Lower lobe of right lung (tissue), 2 donors: ENCODE measurements at places on chromosomes 6 and 20. TPM values are rescaled to one million over a fixed set of nuclear protein-coding genes. Genes with fewer than 3 reads are reported as not detected.

GRCh38 chr20:46126440-46127056 is 8.4 kb downstream of the CD40 start:
- DNase-seq: no peak

The FLRT3 gene
- total RNA-seq: 60.7 TPM

- DNase-seq: peak; percentile 51
Observed at GRCh38 chr6:119348748-119349360, 707 bp downstream of the MAN1A1 start.

DNA sequence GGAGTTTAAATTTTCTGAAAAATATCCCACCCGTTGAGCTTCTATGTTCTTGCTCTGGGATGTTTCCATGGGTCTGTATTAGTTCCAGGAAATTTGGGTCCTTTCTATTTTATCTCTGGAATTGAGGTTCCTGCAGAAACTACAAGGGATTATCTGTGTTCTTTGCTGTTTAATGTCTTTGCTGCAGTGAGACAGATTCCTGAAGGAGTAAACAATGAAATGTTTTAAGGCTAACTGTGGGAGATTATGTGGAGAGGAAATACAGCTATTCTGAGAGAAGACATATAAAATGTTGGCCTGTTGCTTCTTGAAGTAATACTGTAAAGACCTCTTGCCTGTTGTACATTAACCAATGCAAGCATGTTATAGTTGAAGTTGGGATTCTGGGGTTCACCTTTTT is 43.5 kb downstream of the SAMD5 start:
- no peak for DNase-seq

DNA sequence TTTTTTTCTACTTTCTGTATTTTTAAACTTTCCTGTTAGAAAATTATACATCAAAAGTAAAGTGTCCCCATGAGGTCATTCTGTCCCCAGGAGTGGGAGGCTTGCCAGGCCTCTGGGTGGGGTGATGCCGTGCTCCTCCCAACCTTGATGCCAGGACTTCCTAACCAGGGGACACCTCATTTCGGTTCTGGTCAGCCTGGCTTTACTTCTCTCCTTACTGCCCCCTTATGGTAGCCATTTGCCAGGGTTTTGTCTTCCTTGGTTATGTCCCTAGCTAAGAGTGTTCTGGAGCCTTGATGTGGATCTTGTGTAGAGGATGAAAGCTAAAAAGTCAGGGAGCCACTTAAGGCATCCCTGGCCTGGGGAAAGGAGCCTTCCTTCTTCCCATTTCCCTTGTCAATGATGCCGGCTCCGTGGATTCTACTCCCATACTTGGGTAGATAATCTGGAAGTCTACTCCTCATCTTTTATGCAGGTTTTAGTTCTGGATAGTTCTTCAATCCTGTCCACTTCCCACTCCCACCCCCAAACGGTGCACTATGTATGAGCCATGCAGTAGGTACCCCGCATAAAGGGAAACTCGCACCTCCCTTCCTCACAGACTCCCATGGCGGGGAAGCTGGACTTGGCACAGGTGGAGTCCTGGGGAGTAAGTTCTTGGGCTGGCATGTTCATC is 164.1 kb upstream of the SALL4 start:
- DNase-seq: no peak

The ADAT2 gene
- 6.2 TPM for total RNA-seq

- no peak for DNase-seq
Observed at GRCh38 chr6:41257369-41258195, 28.9 kb downstream of the TREM1 start.

The EDN1 gene
- total RNA-seq: 61.2 TPM

The ELOVL4 gene
- total RNA-seq: 0.24 TPM

The PGC gene
- total RNA-seq: 947 TPM

DNA sequence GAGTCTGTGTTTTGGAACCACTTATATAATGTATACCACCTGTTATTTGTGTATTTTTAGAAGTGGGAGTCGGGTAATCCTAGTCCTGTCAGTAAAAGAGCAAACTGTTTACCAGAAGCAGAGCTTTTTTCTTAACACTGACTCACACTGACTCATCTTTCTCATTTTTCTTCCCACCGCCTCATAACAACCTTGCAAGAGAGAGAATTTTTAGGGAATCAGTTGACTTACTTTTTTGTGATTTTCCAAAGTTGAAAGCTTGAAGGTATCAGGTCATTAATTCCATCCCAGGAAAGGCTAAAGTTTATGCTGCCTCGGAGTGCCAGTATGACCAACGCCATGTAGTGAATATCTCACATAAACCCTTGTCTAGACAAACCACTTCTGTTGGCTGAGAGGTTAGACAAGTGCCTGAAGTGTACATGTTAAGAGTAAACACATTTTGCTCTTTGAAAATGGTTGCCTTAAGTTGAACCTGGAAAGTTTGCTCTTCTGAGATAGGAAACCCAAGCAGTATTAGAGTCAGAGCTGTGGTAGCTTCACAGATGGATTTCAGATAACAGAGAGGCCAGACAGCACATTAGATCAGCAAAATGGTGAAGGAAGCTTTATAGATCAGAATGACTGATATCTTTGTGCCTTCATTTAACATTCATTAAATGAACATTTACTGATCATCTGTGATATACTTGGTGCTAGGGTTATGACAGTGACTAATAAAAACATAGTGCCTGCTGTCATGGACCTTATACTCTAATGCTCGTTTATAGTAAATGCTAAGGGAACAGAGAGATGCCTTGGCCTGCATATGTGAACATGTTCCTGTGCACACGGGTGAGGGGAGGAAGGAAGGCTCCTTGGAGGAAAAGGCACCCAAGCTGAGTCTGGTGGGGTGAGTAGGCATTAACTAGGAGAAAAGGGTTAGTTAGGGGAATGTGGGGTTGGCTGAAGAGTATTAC is 29.1 kb upstream of the PKIG start:
- no peak for DNase-seq

The RAB32 gene
- 36.9 TPM for total RNA-seq

GRCh38 chr20:59137532-59137931 is 26.1 kb upstream of the ZNF831 start:
- no peak for DNase-seq

The FAM162B gene
- 14.9 TPM for total RNA-seq

DNA sequence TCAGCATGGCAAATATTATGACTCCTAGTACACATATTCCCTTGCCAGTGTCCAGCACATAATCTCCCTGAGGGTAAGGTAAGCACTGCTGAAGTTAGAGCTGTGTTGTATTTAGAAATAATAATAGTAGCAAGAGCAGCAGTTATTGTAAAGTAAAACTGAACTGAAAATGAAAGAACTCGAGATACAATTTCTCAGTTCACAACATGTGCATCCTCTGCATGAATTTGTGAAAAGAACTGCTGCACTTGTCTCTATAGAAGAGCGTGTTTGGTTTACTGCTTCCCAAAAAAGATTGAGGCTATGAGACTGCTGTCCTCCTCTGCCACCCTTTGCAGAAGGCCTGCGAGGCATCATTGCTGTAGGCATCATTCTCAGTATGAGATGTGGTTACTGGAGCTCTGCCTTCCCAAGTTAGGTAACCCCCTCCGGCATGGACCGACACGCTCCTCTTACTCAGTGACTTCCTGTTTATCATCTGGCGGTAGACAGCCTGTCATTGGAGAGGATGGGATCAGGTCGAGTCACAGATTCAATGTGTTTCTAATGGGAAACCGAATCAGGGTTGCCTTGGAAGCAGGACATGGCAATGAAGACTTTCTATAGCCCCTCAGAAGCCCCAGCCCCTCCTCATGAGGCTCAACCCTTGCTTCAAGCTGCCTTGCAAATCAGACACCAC is 48.1 kb downstream of the SLC24A3 start:
- no peak for DNase-seq

DNA sequence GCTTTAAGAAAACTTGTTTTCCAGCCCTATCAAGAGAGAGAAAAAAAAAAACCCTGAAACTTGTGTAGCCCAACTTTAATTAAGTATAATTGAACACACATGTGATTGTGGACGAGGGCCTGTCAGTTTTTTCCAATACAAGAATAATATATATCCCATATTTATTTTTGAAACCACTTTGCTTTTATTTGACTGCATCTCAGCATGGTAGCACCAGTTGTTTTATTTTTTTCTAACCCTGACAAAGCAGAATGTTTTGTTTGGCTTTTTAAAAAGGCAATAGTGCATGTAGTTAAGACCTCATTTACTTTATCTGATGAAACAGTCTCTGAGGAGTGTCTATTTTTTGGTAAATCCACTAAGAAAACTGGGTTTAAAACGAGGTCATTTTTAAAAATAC is 257.7 kb downstream of the CDKAL1 start:
- no peak for DNase-seq

DNA sequence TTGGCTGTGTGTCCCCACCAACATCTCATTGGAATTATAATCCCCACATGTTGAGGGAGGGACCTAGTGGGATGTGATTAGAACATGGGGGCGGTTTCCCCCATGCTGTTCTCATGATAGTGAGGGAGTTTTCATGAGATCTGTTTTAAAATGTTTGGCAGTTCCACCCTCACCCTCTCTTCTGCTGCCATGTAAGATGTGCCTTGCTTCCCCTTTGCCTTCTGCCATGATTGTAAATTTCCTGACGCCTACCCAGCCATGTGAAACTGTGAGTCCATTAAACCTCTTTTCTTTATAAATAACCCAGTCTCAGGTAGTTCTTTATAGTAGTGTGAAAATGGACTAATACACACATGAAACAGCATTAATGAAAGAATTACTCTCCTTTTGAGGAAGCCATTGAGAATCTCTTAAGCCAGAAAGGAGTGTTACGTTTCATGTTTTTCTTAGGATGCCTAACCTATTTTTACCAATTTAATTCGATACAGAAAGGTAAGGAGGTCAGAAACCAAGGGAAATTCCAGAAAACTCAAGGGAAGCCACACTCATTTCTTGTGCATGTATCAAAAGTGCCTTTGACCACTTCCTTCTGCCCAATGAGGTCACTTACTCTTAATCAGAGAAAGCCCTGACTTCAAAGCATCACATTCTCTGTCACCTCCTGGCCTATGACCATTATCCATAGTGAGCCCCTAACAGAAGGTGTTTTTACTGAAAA is 24.7 kb upstream of the HINT3 start:
- no peak for DNase-seq

DNA sequence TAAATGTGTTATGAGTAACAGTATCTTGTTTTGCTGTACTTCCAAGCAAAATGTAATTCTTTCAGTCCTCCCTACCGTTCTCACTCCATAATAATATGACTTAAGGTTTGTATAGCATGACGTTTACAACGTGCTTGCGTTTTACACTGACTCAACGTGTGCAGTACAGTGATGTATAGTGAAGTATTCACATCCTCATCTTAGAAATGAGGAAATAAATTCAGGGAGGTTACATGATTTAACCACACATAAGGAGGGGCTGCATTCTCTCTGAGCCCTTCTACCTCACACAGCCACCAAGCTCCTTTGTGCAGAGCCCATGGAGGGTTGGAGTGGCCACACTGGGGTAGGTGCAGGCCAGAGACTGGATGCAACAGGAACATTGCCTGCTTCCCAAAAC is 164.5 kb downstream of the MTHFD1L start:
- no peak for DNase-seq

- no peak for DNase-seq
Observed at GRCh38 chr6:136201732-136202131, 48.4 kb downstream of the MTFR2 start.

DNA sequence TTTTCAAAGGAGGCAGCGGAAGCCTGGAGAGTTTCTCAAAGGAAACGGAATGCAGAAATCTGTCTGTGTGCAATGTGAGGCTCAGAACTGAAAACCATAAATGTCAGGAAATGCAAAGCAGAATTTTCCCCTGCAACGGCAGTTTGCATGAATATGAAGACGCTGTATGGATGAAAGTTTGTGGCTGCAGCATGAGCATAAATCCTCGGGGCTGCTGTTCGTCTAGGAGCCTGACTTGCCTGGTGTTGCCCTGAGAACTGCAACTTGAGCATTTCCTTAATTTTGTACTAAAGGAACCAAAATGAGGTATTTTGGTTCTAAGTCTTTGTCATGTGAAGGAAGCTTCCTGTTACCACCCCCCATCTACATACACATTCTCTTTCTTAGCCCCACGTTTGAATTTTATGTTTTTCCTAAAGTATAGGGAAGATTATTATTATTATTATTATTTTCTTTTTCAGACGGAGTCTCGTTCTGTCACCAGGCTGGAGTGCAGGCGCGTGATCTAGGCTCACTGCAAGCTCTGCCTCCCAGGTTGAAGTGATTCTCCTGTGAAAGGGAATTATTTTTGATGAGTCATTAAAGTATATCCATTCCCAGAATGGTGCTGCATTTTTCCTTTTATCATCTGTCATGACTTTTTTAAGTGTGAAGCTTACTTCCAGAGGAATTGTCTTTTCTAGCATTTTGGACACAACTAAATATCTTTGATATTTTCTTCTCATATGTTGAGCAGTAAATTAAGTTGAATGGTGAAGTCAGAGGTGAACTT is 33.1 kb downstream of the MTHFD1L start:
- DNase-seq: no peak

- DNase-seq: no peak
Observed at GRCh38 chr6:91940801-91941200, 1353.9 kb upstream of the MAP3K7 start.

- DNase-seq: no peak
Observed at GRCh38 chr20:57774951-57775350, 65.1 kb upstream of the PMEPA1 start.

DNA sequence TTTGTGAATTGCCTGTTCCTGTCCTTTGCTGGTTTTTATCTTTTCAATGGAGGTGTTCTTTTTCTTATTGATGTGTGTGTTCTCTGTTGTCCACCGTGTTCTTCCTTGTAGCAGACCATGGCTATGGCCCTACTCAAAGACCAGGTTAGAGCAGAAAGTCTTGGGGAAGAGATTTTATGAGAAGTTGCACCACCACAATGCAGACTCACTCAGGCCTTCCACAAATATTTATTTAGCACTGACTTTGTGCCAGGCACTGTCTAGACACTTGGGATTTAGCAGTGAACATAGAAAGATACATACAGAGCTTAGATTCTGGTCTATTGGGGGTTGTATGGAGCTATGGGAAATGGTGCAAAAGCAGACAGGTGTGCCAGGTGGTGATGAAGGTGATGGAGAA is 98.8 kb downstream of the DTD1 start:
- DNase-seq: no peak

GRCh38 chr6:5866547-5867051 is 140.1 kb downstream of the NRN1 start:
- no peak for DNase-seq

GRCh38 chr6:159169193-159169555 is at the start of gene FNDC1:
Gene FNDC1, plus strand, starts transcription at chr6:159169400. Its CDS starts 197 bp downstream, at chr6:159169597.
- DNase-seq: peak; percentile 61

GRCh38 chr20:47468290-47469050 is 33.2 kb upstream of the NCOA3 start:
- no peak for DNase-seq

DNA sequence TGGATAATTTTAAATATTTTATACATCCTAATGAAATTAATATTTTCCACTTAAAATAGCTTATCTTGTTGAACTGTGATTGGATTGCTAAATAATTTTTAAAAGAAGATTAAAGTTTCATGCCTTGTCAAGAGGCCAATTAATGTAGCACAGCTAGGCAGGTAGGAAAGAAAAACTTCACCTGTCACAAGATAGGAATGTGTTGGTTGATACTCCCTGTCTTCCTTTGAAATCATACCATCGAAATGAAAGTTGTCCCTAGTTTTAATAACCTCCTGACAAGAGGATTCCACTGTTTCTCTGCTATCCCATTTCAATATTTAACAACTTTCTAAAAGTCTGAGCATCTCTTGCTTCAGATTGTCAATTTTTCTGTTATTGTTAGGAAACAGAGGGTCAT is 80.8 kb downstream of the BMP6 start:
- DNase-seq: no peak
